ENCODE measurements at places on chromosomes 1 and 21.

DNA sequence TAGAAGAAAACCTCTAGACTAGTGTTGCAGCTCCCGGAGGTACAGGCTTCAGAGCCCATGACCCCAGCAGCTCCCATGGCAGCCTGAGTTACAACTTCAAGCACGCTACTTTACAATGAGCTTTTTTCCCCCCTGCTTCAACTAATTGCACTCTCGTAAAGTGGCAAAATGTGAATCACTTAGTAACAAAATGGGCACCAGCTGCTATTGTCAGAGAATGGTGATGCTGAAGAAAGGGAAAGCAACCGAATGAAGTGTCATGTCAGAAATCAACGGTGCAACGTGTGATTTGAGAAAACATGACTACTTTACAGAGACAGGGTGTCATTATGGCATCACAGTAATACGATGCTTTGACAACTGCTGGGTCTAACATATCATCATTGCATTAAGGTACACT, 40.5 kb downstream of the ESRRG start:
- no peak for DNase-seq

- DNase-seq, result no peak
These were observed 6.0 kb downstream of the STYXL2 start for GRCh38 chr1:167099851-167100250.

DNA sequence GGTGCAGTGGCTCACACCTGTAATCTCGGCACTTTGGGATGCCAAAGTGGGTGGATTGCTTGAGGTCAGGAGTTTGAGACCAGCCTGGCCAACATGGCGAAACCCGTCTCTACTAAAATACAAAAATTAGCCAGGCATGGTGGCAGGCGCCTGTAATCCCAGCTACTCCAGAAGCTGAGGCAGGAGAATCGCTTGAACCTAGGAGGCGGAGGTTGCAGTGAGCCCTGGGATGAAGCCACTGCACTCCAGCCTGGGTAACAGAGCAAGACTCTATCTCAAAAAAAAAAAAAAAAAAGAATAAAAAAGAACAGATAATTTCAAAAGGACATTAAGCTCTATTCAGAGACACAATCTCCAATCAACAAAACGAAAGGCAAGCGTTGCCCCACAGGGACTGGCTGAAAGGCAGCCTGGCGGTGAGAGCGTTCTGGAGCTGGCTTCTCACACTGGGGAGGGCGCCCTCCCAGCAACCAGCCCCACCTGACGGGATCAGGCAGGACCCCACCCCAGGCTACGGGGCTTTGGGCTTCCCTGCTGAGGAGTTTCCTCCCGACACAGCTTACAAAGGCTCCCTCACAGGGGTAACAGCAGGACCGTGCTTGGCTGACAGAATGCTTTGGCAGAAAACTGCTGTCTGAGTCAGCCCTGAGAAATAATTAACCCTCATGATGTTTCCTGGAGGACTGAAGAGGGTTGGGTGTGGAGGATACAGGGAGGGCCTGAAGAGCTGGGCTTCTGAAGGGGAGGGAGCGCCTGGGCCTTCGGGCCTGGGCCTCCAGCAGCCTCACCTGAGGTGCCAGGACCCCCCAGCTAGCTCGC, 31.1 kb upstream of the SRP9 start:
- DNase-seq, result peak; percentile 80

- no peak for DNase-seq
These were observed 4.0 kb upstream of the NKAIN1 start for GRCh38 chr1:31243501-31244286.

- DNase-seq, result no peak
These were observed 32.5 kb upstream of the TRAPPC10 start for GRCh38 chr21:43979654-43980053.
